ENCODE measurements at places on chromosomes 4 and X.
A peak's percentile ranks its signal among the peaks of the same experiment; 100 is the strongest.

- DNase-seq = no peak
These were observed 232.1 kb downstream of the CPE start for GRCh38 chr4:165610679-165611437.

GRCh38 chr4:7760706-7761105 lies 179.0 kb downstream of the AFAP1 start:
- DNase-seq = no peak

- DNase-seq = no peak
These were observed 6.4 kb upstream of the DCUN1D4 start for GRCh38 chr4:51836549-51836948.

GRCh38 chr4:119523399-119523798 lies 105.2 kb downstream of the PDE5A start:
- no peak for DNase-seq

- DNase-seq = no peak
These were observed 49.5 kb downstream of the PSAPL1 start for GRCh38 chr4:7384929-7385890.

DNA sequence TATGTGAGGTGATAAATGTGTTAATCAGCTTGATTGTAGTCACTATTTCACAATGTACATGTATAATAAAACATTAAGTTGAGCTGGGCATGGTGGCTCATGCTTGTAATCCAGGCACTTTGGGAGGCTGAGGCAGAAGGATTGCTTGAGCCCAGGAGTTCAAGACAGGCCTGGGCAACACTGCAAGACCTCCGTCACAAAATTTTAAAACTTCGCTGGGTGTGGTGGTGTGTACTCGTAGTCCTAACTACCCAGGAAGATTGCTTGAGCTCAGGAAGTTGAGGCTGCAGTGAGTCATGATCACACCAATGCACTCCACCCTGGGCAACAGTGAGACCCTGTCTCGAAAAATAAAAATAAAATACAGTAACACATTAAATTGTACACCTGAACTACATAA lies 20.1 kb downstream of the LYAR start:
- DNase-seq = no peak

GRCh38 chrX:76862509-76862908 lies 435.0 kb downstream of the MAGEE1 start:
- no peak for DNase-seq

DNA sequence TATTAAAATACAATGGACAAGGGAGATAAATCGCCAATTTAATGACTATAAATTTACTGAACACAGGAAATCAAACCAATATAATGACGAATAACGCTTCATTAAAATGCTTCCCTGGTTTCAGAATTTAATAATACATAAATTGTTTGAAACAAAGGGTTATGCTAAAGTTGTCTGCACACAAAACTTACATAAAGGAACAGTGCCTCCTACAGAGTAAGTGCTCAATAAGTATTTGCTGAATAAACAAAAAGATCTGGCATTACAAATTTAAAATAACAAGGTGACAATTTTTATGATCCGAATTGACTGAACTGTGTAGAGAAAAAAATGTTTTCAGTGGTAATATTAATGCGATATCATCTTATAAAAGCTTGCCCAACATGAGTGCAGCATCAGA lies 69.6 kb downstream of the NOCT start:
- DNase-seq = no peak

- DNase-seq = no peak
These were observed 407.9 kb downstream of the PCDH18 start for GRCh38 chr4:137124278-137124932.

GRCh38 chr4:87978681-87979080 lies 3.2 kb downstream of the SPP1 start:
- no peak for DNase-seq

GRCh38 chrX:141791856-141792255 lies 46.3 kb upstream of the MAGEC3 start:
- DNase-seq = no peak

DNA sequence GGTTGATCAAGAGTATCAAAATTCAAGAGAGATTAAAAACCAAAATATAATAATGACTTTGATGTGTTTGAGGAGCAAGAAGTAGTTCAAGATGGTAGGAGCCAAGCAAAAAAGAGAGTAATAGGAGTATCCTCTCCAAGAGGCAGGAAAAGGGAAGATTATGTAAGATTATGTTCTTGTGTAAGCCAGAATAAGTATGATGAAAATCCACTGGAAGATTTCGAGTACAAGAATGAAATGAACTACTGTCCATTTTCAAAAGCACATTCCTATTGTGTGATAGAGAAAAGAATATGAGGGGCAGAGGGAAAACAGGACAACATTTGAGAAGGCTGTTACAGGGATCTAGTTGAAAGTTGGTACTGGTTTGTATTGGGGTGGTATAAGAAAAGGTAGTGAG lies 659.6 kb upstream of the INTU start:
- no peak for DNase-seq

DNA sequence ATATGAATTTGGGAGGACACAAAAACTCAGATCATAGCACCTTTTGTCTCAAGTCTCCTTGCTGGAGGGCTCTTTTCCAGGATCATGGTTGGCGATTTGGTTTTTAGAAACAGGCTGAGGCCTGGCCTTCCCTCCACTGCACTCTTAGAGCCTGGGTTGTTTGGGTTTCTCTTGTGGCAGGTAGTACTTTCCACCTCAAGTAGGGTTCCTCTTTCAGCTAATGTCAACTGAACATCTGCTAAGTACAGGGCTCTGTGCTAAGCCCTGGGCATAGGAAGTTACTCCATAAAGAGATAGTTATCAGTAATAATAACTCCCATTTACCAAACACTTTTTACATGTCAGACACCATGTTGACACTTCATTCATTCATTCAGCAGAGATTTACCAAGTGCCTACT lies 28.2 kb upstream of the APLN start:
- no peak for DNase-seq

DNA sequence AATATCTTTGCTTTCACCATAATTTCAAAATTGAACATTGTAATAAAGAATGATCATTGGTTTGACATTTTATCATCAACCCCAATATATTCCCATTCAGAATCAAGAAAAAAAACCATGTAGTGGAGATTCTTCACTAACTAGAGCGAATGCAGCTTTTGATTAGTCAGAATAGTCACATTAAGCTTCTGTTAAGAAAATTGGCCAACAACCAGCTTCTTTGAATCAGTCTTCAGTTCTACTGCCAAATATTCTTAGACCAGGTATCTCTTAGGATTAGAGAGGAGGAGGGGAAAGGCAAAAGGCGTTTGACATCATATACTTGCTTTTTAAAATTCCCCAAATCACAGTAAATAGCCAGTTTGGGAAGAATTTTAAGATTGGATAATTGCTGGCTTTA lies 22.2 kb upstream of the TBC1D8B start:
- DNase-seq = no peak

GRCh38 chr4:143558823-143559756 lies 45.6 kb downstream of the SMARCA5 start:
- DNase-seq = peak; percentile 9

GRCh38 chrX:48711929-48712505 lies 15.5 kb downstream of the SUV39H1 start:
- DNase-seq = no peak

GRCh38 chr4:29571322-29571721 lies 1148.8 kb upstream of the PCDH7 start:
- DNase-seq = no peak

DNA sequence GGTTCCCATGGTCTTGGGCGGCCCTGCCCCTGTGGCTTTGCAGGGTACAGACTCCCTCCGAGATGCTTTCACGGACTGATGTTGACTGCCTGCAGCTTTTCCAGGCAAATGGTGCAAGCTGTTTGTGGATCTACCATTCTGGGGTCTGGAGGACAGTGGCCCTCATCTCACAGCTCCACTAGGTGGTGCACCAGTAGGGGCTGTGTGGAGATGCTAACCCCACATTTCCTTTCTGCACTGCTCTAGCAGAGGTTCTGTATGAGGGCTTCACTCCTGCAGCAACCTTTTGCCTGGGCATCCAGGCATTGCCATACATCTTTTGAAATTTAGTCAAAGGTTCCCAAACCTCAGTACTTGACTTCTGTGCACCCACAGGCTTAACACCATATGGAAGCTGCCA lies 176.1 kb downstream of the DCAF12L1 start:
- DNase-seq = no peak

DNA sequence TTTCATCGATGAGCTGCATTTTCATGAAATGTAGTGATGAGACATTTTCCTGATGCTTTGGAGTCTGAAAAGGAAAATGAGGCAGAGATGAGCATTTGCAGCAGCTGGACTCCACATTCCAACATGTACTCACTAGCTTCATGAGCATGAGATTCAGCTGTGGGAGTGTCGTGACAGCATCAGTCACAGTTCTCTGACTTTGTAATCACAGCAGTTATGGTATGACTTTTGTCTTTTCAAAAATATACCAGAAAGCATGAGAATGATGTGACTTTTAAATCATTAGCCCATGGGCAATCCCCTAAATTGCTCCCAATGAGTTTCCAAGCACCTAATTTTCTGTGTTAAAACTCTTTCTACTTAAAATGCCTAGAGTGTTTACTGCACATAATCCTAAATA lies 18.3 kb upstream of the MSL3 start:
- DNase-seq = no peak

GRCh38 chr4:78651250-78651860 lies 99.8 kb downstream of the ANXA3 start:
- no peak for DNase-seq

DNA sequence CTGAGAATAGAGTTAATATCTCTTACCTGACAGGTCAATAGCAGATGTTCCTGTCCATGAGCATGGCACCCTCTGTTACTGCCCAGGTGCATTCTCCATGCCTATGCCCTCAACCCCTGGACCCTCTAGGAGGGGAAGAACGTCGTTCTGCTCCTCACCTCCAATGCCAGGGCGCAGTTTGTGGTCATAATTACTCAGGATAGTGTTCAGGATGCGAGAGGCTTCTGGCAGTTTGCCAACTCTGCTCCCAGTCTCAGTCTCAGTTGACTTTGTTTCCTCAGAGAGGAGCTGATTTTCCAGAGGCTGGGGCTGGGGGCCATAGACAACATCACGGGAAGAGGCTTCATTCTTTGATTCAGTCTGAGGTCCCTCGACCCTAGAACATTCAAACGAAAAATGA lies 4.4 kb downstream of the GABRE start:
- no peak for DNase-seq

- no peak for DNase-seq
These were observed 134.8 kb downstream of the FRYL start for GRCh38 chr4:48645225-48645794.

GRCh38 chrX:9494771-9495170 lies 29.9 kb downstream of the TBL1X start:
- no peak for DNase-seq
